ELR (cell line): ENCODE measurements at places on chromosomes 5 and 9.
A peak's percentile ranks its signal among the peaks of the same experiment; 100 is the strongest.

DNA sequence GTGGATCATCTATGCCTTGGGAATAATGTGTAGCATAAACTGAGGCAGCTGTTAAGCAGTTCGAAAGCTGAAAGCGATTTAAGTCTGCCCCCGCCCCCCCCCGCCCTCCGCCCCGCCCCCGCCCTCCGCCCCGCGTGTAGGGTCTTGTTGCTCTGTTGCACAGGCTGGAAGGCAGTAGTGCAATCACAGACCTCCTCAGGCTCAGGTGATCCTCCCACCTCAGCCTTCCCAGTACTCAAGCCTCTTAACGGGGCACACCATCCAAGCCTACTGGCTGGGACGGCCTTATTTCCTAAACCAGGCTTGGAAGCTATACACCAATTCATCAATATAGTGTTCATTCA lies 945 bp downstream of the ANKDD1B start:
- no peak for DNase-seq

- no peak for DNase-seq
Observed at GRCh38 chr9:87614397-87614796, 111.5 kb upstream of the CTSL start.

DNA sequence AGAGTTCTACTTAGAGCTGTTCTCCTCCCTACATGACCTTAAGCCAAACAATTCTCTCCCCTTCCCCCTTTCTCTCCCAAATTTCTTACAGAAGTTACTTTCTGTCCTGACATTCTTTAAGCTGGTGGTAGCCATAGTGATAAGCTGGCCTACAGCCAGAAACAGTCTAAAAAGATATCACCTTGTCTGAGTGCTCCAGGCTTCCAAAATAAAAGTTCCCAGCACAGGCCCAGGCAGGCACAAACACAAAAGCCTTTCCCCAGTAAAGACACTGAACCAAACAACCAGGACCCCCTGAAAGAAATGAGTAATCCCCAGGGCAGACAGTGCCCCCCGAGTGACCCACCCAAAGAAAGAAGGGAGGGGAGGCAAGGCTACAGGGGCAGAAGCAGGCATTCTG lies 19.2 kb downstream of the SIL1 start:
- no peak for DNase-seq

DNA sequence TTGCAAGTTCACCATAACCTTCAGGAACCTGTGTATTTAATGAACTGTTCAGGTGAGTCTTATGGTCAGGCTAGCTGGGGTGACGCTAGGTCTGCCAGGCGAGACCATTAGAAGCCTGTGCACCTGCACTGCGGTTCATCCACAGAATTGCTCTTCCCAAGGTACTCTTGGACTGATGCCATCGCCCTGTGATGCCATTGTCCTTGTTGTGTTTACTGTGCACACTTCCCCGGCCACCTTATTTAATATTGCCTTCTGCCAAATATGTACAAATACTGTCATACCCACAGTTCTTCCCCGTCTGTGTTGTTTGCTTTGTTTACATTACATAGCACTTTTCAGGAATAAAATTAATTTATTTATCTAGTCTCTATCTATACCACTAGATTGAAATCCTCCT lies 66.3 kb downstream of the RCL1 start:
- DNase-seq: no peak

- no peak for DNase-seq
Observed at GRCh38 chr9:87638292-87638691, 87.6 kb upstream of the CTSL start.

GRCh38 chr9:6073731-6074130 lies 58.3 kb upstream of the RANBP6 start:
- no peak for DNase-seq

- peak; percentile 32 for DNase-seq
Observed at GRCh38 chr9:38371495-38371894, 21.0 kb upstream of the ALDH1B1 start.

DNA sequence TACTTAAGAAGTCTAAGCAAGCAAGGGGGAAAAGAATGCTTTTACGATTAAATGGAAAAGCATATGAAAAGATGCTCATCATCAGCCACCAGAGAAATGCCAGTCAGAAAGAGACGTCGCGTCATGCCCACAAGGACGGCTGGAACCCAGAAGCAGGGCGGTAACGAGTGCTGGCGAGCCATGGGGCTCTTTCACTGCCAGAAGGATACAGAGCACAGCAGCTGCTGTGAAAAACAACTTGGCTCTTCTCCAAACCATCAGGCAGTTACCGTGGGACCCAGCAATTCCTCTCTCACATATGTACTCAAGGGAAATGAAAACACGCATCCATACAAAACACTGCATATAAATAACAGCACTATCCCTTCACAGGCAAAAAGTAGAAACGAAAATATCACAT lies 95.5 kb downstream of the CAMSAP1 start:
- DNase-seq: no peak

DNA sequence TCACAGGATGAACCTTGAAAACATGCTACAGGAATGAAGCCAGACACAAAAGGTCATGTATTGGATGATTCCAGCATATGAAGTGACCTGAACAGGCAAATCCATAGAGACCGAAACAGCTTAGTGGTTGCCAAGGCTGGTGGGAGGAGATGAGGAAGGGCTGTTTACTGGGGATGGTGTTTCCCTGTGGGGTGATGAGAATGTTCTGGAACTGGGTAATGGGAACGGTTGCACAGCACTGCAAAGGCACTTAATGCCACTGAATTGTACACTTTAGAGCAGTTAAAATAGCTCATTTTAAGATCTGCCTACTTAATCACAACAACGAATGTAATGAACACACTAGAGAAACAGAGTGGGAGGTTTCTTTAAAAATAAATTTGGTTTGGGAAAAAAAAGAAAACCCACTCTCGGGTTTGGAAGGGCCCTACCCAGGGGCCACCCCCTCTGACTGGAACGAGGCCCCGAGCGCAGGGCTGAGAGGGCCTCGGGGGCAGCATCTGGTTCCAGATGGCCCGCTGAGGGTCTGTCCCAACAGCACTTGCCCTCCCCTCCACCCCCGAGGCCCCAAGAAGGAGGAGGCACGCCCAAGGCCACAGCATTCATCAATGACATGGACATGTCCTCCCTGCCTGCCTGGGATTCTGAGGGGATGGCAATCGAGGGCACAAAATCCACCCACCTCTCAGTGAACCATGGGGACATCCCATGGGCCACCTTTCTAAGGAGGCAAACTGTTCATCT lies 31.7 kb downstream of the SARDH start:
- DNase-seq: no peak

DNA sequence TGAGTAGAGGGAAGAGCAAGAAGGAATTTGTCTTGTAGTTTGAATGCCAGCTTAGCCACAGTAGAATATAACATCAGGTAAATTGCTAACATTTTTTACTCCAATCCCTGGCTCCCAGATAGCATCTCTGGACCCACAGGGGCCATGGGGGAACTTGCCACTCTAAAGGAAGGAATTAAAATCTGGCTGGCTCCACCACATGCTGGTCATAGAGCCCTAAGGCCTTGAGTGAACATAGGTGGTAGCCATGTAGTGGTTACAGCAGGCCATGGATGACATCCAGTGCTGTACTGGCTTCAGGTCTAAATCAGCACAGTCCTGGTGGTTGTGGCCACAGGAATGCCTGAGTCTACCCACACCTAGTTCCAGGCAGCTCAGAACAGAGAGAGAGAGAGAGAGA lies 109.9 kb upstream of the RGMB start:
- no peak for DNase-seq

- DNase-seq: peak; percentile 93
Observed at GRCh38 chr5:53037141-53037859, 48.1 kb downstream of the ITGA2 start.

DNA sequence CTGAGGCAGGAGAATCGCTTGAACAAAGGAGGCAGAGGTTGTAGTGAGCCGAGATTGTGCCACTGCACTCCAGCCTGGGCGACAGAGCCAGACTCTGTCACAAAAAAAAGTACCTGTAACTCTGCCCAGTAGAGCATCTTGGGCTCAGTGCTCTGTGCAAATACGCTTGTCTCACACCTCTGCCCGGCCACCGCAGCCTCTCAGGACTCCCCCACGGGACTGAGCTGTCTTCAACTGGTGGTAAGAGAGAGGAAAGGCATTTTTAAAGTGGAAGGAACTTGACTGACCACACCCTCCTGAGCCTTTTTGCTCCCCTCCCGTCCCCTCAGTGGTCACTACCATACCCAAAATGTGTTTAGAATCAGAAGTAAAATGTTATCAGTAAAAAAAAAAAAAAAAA lies 174.3 kb upstream of the PIK3R1 start:
- no peak for DNase-seq

DNA sequence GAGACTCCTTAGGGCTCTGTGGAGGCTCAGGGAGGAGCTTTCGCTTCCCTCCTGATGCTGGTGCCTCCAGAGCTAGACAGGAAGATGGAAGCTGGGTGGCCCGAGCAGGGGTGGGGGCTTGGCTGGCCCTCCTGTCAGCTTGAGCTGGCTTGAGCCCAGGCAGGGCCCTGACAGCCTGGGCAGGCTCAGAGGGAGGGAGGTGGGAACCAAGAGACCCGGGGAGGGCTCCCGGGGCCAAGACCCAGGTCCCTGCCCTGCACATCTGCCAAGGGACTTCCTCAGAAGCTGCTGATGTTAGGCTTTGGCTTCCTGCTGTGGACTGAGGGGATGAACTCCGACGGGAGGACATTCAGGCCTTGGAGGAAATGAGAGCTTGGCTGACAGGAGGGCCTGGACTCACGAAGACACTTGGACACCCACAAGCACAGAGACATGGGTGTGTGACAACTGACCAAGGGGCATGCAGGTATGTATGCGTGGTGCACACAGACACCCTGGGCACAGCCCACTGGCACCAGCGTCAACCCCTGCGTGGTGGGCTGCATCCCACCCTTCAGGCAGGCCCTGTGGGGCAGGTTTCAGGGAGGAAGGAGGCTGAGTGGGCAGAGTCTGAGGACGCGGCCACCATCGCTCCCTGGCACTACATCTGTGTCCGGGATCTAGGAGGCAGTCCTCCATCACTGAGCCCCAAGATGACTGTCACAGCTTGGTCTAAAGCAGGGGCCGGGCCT lies 1.7 kb upstream of the LTC4S start:
- DNase-seq: no peak

DNA sequence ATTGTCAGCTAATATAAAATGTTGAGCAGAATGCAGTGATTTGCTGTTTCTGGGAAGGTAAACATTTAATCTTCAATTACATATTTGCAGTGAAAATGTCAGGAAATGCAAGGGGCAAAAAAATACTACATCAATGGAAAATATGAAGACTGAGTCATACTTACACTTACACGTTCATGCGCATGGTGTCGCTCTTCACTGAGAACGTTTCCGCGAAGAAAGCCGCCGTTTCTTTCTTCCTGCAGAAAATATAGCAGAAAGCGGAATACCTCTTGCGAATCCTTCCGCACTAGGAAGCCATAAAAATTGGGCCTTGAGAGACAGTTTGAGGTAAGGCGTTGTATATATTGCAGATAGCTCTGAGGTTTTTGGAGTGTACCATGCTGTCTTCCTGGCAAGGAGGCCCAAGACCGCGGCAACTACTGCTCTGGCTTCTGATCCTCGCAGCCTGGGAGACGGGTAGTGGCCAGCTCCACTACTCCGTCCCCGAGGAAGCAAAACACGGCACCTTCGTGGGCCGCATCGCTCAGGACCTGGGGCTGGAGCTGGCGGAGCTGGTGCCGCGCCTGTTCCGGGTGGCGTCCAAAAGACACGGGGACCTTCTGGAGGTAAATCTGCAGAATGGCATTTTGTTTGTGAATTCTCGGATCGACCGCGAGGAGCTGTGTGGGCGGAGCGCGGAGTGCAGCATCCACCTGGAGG lies at the start of gene PCDHA13:
PCDHA13 (plus strand) TSS at position 236 of the 702 bp plus-strand sequence; CDS start at position 381, 145 bp downstream.
- DNase-seq: no peak

DNA sequence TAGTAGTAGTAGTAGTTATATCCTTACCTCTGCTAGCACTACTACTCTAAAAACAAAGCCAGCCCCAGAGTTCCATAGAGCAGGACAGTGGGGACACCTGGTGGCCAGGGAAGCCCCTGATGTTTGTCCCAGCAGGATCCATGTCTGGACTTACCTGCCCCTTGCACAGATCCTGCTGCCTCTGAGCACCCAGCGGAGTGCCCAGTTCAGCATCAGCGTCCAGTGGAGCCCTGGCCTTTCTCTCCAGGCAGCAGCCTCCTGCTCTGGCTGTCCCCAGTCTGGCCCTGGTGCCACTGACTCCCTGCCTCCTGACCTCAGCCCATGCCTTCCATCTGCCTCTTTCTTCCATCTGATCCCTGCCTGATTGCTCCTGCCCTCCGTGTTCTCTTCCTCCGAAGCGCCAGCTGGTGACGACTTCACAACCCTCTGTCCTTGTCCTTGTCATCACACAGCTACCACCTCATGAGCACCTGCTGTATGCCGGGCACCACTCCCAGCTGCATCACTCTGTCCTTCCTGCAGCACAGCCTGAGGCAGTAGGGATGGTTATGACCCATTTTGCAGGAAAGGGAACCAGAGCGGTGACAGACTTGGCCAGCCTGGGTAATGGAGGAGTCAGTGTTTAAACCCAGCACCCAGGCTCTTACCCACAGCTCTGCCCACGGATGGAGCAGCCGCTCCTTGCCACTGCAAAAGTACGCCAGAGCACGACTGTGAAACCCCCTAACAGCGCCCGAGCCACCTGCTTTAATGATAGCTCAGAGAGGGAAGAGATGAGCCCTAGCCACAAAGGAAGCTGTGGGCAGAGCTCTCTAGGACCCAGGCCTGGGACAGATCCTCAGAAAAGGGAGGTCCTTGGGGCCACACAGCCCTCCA lies 11.5 kb downstream of the SARDH start:
- peak; percentile 70 for DNase-seq

GRCh38 chr5:145848854-145849253 lies 13.7 kb upstream of the PRELID2 start:
- DNase-seq: peak; percentile 86

DNA sequence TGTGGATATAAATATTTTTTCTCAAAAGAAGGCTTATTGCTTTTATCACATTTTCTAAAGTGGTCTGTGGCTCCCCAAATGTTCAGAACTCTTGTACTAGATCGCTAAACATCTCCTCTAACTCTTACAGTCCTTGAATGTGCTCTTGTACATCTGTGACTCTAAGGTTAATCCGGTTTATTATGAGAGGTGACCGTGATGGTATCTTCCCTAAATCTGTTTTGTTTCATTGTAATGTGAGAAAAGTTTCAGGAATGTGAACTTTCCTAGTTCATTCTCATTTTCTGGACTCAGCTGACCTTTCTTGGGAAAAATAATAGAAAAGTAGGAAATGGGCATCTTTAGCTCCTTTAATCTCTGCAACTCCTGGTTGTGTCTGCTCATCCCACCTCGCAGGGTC lies 94.5 kb upstream of the CD180 start:
- no peak for DNase-seq

GRCh38 chr5:58875599-58875998 lies 292.7 kb downstream of the RAB3C start:
- no peak for DNase-seq
